ENCODE measurements at places on chromosomes 3 and 15.

DNA sequence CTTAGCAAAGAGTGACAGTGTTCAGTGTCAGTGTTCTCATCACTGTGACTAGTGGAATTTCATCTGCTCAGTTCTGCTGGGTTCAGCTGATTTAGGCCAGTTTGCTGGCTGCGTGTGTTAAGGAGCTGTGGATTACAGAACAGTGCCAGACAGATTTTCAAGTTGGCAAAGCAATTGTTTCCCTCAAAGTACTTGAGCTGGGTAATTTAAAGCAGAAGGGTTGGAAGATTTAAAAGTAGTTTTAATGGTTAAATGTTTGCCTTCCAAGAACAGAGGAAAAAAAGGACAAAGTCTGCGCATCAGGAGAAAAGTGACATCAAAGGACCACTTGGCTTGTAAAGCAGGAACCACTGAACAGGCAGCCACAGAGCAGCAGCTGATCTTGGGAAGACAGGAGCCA is 8.7 kb downstream of the ESYT3 start:
- no peak for DNase-seq

- DNase-seq = no peak
Observed at GRCh38 chr15:42858999-42859789, 61.4 kb downstream of the TTBK2 start.

GRCh38 chr15:27757052-27757451 is 342.1 kb downstream of the OCA2 start:
- DNase-seq = no peak

- no peak for DNase-seq
Observed at GRCh38 chr3:18901571-18901970, 246.7 kb upstream of the KCNH8 start.

GRCh38 chr3:155553780-155554179 is 191.1 kb downstream of the PLCH1 start:
- DNase-seq = no peak

DNA sequence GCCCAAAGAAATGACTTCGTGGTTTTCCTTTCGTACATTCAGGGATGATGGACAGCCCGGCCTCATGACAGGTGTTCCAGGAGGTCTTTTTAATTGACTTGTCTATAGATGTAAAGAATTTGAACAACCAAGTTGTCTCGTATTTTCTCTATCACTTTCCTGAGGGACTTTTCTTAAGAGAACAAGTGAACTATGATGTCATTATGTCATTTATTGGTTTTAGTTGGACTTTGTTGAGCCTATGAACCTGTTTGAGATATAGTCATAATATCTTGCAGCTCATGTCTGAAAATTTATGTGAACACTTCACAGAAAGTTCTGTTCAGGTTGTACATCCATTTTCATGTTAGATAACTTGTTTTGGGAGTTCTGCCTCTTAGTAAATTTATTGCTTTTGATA is 89.2 kb downstream of the RBMS3 start:
- DNase-seq = no peak

- no peak for DNase-seq
Observed at GRCh38 chr3:164360738-164361406, 717.4 kb downstream of the SI start.

DNA sequence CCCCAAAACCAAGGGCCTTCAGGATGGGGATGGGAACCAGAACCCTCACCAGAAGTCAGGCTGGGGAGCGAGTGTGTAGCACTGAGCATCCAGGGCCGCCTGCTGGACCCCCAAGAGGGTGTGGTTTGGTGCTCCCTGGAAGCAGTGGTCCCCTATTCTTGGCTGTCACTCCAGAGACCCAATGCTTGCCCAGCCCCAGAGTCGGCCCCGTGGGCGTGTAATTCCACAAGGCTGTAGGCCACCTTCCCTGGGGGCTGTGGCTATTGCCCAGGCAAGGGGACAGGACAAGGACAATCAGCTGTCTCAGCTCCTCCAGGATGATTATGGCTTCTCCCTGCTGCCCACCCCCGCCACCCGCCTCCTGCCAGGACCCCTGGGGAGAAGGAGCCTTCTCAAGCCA is 14.5 kb downstream of the IGDCC3 start:
- no peak for DNase-seq

DNA sequence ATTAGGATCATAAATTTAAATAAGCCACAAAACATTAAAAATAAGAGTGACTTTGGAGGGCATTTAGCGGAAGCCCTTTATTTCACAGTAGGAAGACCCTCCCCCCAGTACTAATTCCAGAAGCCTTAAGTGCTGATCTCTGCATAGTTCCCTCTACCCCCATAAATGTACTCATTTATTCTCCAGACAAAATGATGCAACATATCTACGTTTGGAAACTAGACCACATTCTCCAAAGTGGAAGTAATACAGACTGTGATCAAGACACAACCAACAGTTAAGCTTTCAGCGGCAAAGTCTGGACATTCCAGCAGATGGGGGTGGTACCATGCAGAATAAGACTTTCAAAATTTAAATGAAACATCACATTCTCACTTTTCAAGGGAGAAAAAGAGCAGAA is 44.8 kb upstream of the RPS17 start:
- no peak for DNase-seq

GRCh38 chr3:168330983-168331382 is 235.3 kb upstream of the GOLIM4 start:
- DNase-seq = no peak

GRCh38 chr3:129542747-129543146 is 228 bp upstream of the H1-8 start:
- no peak for DNase-seq

DNA sequence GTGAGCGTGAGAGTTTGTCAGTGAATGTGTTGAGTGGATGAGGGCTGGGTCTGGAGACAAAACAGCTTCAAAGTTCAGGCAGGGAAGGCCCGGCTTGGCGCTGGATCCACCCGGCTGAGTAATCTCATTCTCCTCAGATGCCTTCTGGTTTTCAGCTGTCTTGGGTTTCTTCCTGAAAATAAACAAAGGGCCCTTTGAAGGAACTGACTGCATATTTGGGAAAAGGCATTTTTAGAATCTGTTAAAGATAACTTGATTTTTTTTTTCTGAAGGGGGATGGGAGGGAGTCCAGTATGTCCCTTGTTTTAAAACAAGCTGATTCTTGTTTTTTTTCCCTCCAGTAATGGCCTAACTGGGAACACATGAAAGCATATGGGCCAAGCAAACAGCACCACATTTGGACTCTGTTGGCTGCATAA is 86.4 kb downstream of the TIGIT start:
- DNase-seq = no peak

- no peak for DNase-seq
Observed at GRCh38 chr15:67000896-67001295, 64.5 kb upstream of the SMAD3 start.

GRCh38 chr3:165466856-165467255 is 270.7 kb upstream of the SLITRK3 start:
- DNase-seq = no peak

DNA sequence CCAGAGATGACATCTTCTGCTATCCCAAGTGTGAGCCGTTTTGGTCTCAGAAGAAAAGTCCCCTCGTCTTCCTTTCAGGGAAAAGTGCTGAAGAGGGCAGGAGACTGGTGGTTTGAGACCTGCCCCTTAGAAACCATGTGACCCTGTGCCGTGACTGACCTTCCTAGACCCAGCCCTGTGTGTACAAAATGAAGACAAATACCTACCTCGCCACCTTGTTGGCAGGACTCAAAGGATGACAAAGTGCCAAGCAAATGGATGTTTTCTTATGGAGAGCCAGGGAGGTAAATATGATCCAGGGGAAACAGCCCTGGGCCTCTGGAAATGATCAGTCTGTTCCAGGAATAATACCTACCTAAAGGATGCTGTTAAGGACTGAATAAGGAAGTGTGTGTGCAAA is 41.3 kb downstream of the FAM174B start:
- DNase-seq = no peak

GRCh38 chr15:40084650-40085049 is 24.0 kb downstream of the BMF start:
- DNase-seq = no peak

DNA sequence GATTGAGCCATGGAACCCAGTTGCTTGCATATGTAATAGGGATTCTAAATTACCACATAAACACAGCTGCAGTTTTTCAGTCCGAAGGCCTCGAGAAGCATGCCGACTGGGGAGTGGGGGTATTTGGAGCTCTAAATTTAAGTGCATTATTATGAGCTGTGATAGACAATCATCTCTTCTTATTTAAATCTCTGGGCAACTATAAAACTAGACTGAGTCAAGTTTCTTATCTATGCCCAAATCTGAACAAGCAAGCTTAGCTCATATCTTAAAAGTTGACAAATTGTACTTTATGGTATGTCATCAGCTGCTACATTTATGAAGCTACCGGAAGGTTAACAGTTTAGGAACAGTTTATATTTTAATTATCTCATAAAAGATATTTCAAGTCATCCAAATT is 19.5 kb upstream of the THRB start:
- no peak for DNase-seq

GRCh38 chr15:63156755-63157117 is 541 bp downstream of the RPS27L start:
- DNase-seq = peak; percentile 17

- DNase-seq = no peak
Observed at GRCh38 chr3:83946554-83946953, 1012.2 kb upstream of the CADM2 start.

DNA sequence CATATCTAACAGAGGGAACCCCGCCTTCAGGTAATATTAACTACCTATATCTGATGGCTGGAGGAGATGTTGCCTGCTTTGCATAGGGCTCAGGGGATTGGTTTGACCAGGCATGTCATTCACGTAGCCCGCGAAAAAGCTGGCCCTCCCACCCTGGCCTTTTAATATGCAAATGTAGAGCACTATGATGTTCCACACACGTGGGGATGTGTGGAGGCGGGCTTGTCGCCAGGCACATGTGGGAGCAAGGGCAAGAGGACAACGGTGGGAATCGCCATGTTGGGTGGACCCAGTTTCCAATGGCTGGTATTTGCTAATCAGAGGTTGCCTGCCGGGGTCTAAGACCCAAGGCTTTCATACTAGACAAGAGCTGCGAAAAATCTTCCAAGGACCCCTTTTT is 469.8 kb downstream of the ZPLD1 start:
- DNase-seq = no peak

GRCh38 chr3:152056987-152057386 is 183.5 kb downstream of the SUCNR1 start:
- DNase-seq = no peak

DNA sequence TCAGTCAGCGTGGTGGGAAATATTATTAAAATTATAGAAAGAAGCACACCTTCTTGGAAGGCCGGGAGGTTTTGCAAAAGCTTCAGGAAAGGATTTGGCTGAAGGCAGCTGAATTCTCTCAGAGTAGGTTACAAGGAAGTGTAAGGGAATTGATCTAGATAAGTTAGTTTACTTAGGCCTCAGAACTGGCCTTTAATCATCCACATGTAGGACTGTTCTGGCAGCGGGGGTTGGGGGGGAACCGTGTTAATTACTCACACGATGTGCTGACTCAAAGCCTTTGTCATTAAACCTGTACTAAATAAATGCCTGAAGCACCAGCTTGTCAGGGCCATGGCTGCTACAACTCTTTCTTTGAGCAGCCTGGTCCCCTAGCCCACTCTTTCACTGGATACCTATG is 12.8 kb downstream of the ASB14 start:
- no peak for DNase-seq

DNA sequence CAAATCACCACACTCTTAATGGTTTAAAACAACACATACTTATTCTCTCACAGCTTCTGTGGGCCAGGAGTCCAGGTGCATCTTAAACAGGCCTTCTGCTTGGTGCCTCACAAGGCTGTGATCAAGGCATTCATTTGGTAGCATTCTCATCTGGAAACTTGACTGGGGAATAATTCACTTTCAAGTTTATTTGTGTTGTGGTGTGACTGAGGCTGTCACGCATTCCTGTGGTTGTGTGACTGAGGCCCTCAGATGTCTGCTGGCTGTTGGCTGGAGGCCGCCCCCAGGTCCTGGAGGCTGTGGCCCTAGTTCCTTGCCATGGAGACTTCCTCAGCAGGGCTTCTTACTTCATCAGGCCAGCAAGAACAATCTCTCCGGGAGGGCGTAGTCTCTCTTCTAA is 16.9 kb upstream of the FAM3D start:
- no peak for DNase-seq

- DNase-seq = no peak
Observed at GRCh38 chr15:70214276-70214675, 116.6 kb upstream of the TLE3 start.

GRCh38 chr3:145015253-145015652 is 1043.6 kb downstream of the DIPK2A start:
- DNase-seq = no peak

DNA sequence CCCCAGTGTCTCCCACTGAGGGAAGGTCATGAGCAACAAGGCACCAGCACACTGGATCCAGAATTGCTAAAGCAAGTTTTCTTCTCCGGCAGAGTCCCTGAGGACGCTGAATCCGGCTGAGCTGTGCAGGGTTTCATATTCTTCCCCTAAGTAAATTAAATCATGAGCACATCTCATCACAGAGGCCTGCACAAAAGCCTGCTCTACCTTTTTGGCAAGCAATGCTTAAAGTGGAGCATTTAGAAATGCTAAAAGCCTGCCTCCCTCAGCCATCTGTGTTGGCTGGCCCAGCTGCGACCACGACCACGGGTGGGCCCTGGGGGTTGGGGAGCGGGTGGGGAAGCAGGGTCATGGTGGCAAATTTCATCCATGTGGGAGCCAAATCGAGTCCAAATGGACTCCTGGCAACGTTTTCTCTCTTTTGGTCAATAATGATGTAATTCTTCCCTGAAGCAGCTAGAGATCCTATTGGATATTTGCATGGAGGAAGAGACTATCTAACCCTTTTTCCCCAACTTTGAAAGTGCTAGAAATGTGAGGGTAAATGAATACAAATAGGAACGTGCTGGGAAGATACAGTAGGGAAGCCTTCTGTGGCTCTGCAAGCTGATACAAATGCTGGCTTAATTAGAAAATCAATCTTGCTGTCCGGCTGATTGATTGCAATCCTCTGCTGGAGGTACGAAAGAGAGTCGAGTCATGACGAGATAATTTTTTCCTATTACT is 532.8 kb upstream of the TBL1XR1 start:
- no peak for DNase-seq

DNA sequence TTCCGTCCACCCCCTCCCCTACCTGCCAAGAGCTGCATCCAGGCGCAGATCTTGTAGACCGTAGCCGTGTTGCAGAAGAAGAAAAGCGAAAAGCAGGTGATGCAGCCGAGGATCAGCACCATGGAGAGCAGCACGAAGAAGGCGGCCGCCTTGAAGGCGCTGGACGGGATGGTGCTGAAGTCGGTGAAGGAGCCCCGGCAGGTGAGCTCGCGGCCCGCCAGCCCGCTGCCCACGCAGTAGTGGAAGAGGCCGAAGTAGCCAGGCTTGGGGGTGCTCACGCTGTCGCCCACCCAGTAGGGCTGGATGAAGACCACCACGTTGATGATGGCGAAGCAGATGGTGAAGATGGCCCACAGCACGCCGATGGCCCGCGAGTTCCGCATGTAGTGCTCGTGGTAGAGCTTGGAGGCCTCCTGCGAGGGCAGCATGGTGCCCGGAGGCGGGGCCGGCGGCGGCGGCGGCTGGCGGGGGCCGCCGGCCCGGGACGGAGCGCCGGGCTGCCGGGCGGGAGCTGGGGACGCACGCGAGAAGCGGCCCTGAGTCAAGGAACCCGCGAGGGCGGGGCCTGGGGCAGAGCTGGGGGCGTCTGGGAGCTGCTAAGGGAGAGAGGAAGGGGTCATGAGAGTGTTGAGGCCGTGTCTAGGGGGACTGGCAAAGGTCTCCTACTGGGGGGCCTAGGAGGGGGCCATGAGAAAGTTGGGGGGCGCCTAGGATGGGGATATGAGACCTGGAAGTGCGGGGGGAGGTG is 1.2 kb downstream of the LHFPL4 start:
- DNase-seq = peak; percentile 7
